ENCODE measurements at places on chromosomes 2 and 18. TPM values are rescaled to one million over a fixed set of nuclear protein-coding genes. Genes with fewer than 3 reads are reported as not detected.

CNGA3 gene
- not detected for total RNA-seq

PHLPP1 gene
- total RNA-seq: 14.2 TPM

PLA2R1 gene
- 34.9 TPM for total RNA-seq

SCN1A gene
- total RNA-seq: not detected

ITPRIPL1 gene
- total RNA-seq: 3.6 TPM

MAL gene
- 1.9 TPM for total RNA-seq

SNTG2 gene
- 4.5 TPM for total RNA-seq

NXPH2 gene
- total RNA-seq: not detected

C2orf81 gene
- 1.4 TPM for total RNA-seq

TMEM131 gene
- total RNA-seq: 37.7 TPM

ERCC3 gene
- 45.5 TPM for total RNA-seq

THSD7B gene
- total RNA-seq: 5.1 TPM

MYO5B gene
- 4.5 TPM for total RNA-seq

GALR1 gene
- total RNA-seq: 0.24 TPM

Data from aorta (tissue), 5 donors.